Keratinocyte (primary cell): ENCODE measurements at places on chromosomes 3 and 15. TPM values are rescaled to one million over a fixed set of nuclear protein-coding genes. Genes with fewer than 3 reads are reported as not detected.

DNA sequence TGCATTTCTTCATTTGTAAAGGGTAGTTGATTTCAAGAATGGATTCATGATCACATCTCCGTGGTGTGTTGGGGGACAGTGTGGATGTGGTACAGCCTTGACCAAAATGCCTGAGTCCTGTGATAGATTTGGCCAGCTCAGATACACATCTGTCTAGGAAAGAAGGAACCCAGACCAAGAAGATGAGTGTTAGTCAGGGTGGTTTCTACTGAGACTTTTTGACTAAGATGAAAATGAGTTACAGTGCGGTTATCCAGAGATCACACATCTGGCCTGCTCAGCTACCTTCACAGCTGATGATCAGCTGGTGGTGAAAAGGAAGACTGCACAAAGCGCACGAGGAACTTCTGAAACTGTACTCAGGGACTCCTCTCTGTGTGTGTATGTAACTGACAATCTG, 68.0 kb downstream of the FNDC3B start:
- peaks cover 5% of the 10 kb centered on the region for H3K36me3 ChIP-seq
- no peak overlapping the region for H3K27ac ChIP-seq
- H3K27me3 ChIP-seq: no peaks in the 10 kb centered on the region
- DNase-seq: no peak
- H3K4me3 ChIP-seq: no peak overlapping the region
- H3K4me1 ChIP-seq: peaks cover 24% of the 10 kb centered on the region

DNA sequence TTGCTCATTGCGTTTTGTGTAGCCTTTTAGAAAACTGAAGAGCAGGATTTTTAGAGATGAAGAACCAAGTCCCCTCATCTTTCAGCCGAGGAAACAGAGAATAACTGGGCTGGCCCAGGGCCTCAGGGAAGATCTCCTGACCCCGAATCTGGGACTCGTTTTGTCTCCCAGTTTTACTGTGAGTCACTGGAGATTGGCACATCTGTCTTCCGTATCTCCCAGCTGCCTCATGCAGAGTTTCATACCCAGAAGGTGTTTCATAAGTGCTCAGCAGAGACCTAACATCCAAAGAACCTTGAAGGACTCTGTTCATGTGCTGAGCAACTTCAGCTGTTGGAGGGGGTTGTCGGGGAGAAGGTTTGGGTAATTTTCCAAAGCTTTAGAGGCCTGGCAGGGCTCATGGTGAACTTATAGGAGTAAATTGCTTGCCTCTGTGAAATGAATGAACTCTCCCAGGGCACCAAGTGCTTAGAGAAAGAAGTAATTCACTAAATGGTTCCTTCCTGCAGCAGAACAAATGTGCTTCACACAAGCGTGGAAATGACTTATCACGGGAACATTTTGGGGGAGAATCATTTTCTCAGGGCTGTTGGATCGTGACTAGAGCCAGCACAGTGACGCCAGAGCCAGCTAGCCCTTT, 121.4 kb downstream of the FAM43A start:
- peaks cover 22% of the 10 kb centered on the region for H3K4me1 ChIP-seq
- H3K27me3 ChIP-seq: peaks cover 9% of the 10 kb centered on the region
- no peaks in the 10 kb centered on the region for H3K36me3 ChIP-seq
- no peak overlapping the region for H3K4me3 ChIP-seq
- no peak for DNase-seq

The SLC38A3 gene
- not detected in 3 replicates for polyA plus RNA-seq

GRCh38 chr3:83807511-83807910, 1151.3 kb upstream of the CADM2 start:
- DNase-seq: no peak
- H3K36me3 ChIP-seq: no peaks in the 10 kb centered on the region
- H3K4me3 ChIP-seq: no peak overlapping the region
- H3K27ac ChIP-seq: no peak overlapping the region

The HESX1 gene
- polyA plus RNA-seq: 0.12 to 0.29 TPM (median 0.28 TPM) in 3 replicates

The B3GALNT1 gene
- 2.3 to 5.0 TPM (median 3.6 TPM) in 3 replicates for polyA plus RNA-seq

The RYR3 gene
- 0.01 to 0.09 TPM (median 0.04 TPM) in 3 replicates for polyA plus RNA-seq

- no peak for DNase-seq
- H3K36me3 ChIP-seq: no peaks in the 10 kb centered on the region
- peaks cover 9% of the 10 kb centered on the region for H3K4me1 ChIP-seq
- H3K27ac ChIP-seq: no peak overlapping the region
Measured at GRCh38 chr3:77871436-77871835, 831.5 kb downstream of the ROBO2 start.

The FYTTD1 gene
- polyA plus RNA-seq: 34.0 to 48.0 TPM (median 35.6 TPM) in 3 replicates

- no peak overlapping the region for H3K4me3 ChIP-seq
- H3K36me3 ChIP-seq: no peaks in the 10 kb centered on the region
- H3K27me3 ChIP-seq: no peaks in the 10 kb centered on the region
- no peak for DNase-seq
- no peak overlapping the region for H3K27ac ChIP-seq
- H3K4me1 ChIP-seq: no peaks in the 10 kb centered on the region
Measured at GRCh38 chr3:140816372-140817195, 125.1 kb upstream of the SLC25A36 start.

- DNase-seq: no peak
- H3K27me3 ChIP-seq: no peaks in the 10 kb centered on the region
- no peak overlapping the region for H3K27ac ChIP-seq
- H3K4me1 ChIP-seq: no peaks in the 10 kb centered on the region
- H3K36me3 ChIP-seq: no peaks in the 10 kb centered on the region
Measured at GRCh38 chr3:62252438-62253157, 120.8 kb downstream of the FEZF2 start.

DNA sequence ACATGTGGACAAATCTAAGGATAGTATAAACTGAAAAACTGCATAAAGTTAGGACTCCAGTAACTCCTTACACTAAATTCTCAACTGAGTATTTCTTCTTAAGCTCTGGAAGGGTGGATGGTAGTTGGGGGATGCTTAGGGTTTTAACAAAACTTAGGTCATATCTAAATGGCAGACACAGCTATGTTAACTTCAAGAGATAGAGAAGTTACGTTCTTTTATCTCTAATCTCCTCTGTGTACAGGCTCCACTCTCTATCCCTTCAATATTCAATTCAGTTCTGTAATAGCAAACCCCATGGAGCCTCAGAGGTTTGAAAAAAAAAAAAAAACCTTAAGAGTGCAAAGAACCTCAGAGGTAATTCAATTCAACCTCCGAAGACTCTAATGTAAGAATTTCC, 3.1 kb downstream of the CMTM6 start:
- H3K27ac ChIP-seq: no peak overlapping the region
- H3K27me3 ChIP-seq: no peaks in the 10 kb centered on the region
- DNase-seq: no peak
- H3K36me3 ChIP-seq: no peaks in the 10 kb centered on the region

DNA sequence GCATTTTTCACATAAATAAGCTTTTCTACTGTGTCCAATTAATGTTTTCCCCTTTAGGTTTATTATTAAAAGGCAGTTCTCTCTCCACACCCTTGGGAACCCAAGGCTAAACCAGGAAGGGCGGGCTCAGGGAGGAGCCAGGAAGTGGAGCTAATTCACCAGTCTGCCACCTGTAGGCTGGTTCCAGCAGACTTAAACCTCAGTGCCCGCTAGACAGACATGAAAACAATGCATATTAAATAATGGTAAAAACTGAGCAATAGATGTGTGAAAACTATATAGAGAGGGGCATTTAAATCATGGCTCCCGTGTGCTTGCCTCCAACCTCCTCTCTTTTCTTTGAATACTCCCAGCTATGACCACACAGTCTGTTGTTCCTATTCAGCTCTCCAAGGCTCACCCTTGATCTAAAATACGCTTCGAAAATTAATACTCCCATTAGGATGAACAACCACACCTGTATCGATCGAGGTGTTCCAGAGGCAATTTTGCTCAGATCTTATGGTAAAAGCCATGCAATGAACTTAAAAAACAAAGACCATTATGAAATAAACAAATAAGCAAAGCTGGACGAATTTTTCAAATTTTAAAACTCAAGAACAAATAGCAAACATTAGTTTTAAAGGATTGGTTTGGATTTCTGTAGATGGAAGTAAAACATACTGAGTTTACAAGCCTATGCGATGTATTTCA, 253.3 kb downstream of the TJP1 start:
- H3K27me3 ChIP-seq: peaks cover 35% of the 10 kb centered on the region
- DNase-seq: no peak
- H3K4me3 ChIP-seq: no peak overlapping the region

- H3K4me1 ChIP-seq: peaks cover 19% of the 10 kb centered on the region
- no peak for DNase-seq
- H3K36me3 ChIP-seq: no peaks in the 10 kb centered on the region
- peaks cover 65% of the 10 kb centered on the region for H3K27me3 ChIP-seq
- no peak overlapping the region for H3K27ac ChIP-seq
Measured at GRCh38 chr15:70528270-70528706, 235.1 kb downstream of the UACA start.

GRCh38 chr3:180700941-180701340, 21.7 kb upstream of the CCDC39 start:
- H3K27me3 ChIP-seq: no peaks in the 10 kb centered on the region
- no peaks in the 10 kb centered on the region for H3K36me3 ChIP-seq
- H3K4me1 ChIP-seq: no peaks in the 10 kb centered on the region
- no peak overlapping the region for H3K4me3 ChIP-seq

The OR5K2 gene
- polyA plus RNA-seq: not detected in 3 replicates

The SLCO2A1 gene
- polyA plus RNA-seq: 0.80 to 1.8 TPM (median 0.93 TPM) in 3 replicates

The ASB14 gene
- not detected in 3 replicates for polyA plus RNA-seq

The NEK4 gene
- polyA plus RNA-seq: 11.1 to 15.2 TPM (median 13.6 TPM) in 3 replicates

DNA sequence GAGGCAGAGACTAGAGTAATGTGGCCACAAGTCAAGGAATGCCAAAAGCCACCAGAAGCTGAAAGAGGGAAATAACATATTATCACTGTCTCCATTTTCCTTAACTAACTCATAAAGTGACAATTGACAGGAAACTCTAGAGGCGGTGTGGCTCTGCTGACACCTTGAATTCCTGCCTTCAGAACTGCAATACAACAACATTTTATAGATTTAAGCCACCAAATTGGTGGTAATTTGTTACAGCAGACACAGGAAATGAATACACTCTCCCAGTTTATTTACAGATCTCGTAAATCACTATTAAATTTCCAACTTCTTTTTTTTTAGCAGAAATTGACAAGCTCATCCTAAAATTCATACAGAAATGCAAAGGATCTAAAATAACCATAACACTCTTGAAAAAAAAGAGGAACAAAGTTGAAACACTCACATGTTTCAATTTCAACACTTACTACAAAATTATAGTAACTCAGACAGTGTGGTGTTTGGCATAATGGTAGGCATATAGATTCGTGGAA, 449.9 kb downstream of the OTOL1 start:
- no peak overlapping the region for H3K4me3 ChIP-seq
- no peaks in the 10 kb centered on the region for H3K4me1 ChIP-seq
- H3K27me3 ChIP-seq: no peaks in the 10 kb centered on the region
- H3K27ac ChIP-seq: no peak overlapping the region
- no peak for DNase-seq
- H3K36me3 ChIP-seq: no peaks in the 10 kb centered on the region

The ZBED2 gene
- 81.8 to 124 TPM (median 120 TPM) in 3 replicates for polyA plus RNA-seq

DNA sequence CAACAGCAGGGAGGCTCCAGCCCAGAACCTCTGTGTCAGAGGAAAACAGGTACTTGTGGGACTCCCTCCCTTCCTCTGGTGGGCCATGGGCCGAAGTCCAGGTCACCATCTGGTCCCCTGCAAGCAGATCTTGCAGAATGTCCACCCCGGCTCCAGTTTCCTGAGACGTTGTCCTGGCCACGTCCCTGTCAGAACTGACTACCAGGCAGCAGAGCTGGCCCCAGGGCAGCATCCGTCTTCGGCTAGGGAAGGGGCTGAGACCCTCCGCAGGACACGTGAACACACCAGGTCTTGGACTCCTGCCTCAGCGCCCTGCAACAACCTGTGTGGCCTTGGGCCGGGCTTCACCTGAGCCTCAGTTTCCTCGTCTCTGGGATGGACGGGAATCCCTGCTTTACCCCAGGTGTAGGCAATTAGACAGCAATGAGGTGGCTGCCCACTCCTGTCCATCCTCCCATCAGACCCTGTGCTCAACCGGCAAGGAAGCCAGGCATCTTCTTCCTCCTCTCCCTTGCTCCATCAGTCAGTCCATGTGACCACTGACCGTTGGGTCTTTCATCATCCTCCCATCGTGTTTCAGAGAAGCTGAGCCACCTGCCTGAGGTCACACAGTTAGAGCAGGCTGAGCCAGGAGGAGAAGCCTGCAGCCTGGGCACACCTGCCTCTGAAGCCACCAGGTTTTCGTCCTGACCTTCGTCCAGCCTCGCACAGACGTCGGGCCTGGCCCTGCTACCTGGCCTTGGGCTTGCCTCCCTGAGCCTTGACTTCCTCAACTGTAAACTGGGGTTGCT, 8.9 kb upstream of the PRKCD start:
- no peak overlapping the region for H3K4me3 ChIP-seq
- H3K27me3 ChIP-seq: peaks cover 18% of the 10 kb centered on the region
- no peaks in the 10 kb centered on the region for H3K36me3 ChIP-seq
- H3K4me1 ChIP-seq: peaks cover 26% of the 10 kb centered on the region

DNA sequence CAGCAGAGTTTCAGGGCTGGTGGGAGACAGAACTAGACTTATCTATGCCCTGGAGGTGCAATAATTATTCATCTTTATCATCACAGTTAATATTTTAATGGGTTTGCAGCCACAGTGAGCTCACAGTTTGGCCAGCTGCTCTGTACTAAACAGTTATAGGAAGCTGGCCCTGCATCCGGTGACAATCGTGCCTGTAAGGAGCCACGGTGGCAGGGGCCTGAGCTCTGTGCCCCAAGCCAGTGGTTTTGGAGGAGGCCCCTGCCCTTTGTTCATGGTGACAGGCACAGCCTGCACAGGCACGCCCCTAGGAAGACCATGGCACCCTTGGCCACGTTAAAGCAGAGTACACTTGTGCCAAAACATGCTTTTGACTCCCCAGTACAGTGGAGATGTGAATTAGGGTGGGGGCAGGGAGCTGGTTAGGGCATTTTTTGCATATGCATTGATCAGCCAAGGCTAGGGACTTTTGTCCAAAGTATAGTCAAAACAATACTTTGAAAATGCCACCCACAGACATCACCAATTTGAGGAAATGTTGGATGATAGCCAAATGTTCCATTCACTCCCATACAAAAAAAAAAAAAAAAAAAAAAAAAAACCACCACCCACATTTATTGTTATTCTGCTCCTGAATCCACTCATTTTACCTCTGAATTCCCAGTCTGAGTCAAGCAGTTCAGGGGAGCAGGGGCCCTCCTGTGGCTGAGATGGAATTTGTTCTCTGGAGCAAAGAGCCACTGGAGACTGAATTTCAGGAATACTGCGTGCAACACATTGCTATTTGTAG, 3.4 kb upstream of the RFTN1 start:
- no peak for DNase-seq
- no peaks in the 10 kb centered on the region for H3K36me3 ChIP-seq
- no peak overlapping the region for H3K4me3 ChIP-seq
- no peak overlapping the region for H3K27ac ChIP-seq
- H3K4me1 ChIP-seq: peaks cover 15% of the 10 kb centered on the region
- peaks cover 5% of the 10 kb centered on the region for H3K27me3 ChIP-seq

- no peaks in the 10 kb centered on the region for H3K27me3 ChIP-seq
- no peak overlapping the region for H3K4me3 ChIP-seq
- no peaks in the 10 kb centered on the region for H3K4me1 ChIP-seq
- no peak for DNase-seq
- H3K36me3 ChIP-seq: no peaks in the 10 kb centered on the region
Measured at GRCh38 chr3:514192-514591, 317.6 kb downstream of the CHL1 start.

GRCh38 chr3:141764986-141765385, 1.8 kb downstream of the GRK7 start:
- no peak overlapping the region for H3K4me3 ChIP-seq
- DNase-seq: no peak
- H3K4me1 ChIP-seq: no peaks in the 10 kb centered on the region
- no peaks in the 10 kb centered on the region for H3K36me3 ChIP-seq
- no peaks in the 10 kb centered on the region for H3K27me3 ChIP-seq
- no peak overlapping the region for H3K27ac ChIP-seq

- H3K4me3 ChIP-seq: no peak overlapping the region
- DNase-seq: no peak
- H3K4me1 ChIP-seq: no peaks in the 10 kb centered on the region
- no peaks in the 10 kb centered on the region for H3K36me3 ChIP-seq
Measured at GRCh38 chr3:120566243-120566975, 29.7 kb upstream of the NDUFB4 start.
